Foreskin fibroblast (primary cell): ENCODE measurements at places on chromosomes 6 and 20.

DNA sequence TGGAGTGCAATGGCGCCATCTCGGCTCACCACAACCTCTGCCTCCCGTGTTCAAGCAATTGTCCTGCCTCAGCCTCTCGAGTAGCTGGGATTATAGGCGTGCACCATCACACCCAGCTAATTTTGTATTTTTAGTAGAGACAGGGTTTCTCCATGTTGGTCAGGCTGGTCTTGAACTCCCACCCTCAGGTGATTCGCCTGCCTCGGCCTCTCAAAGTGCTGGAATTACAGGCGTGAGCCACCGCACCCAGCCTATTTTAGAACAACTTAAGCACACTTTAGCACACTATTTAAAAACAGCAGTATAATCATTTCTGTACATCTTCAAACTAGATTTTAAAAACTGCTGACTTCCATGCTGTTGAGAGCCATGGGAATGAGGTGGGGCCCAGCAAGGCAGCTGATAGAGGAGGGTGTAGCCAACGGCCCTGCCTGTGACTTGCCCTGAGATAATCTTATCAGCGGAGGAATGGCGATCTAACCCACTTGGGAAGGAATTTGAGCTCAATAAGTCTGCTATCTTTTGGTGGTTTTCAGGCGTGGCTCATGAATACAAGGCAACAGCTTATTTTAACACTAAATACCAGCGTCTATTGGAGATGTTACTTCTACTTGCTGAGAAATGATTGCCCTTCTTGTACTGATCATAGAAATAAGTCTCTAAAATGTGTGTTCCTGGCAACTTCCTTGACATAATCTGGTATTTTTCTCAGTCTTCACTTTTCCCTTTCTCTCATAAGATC is 12.1 kb downstream of the ZDHHC14 start:
- DNase-seq: no peak

GRCh38 chr6:43435682-43436437 is 8.5 kb downstream of the ABCC10 start:
- DNase-seq: no peak

- no peak for DNase-seq
These were observed 24.9 kb upstream of the EDN1 start for GRCh38 chr6:12265296-12265695.

GRCh38 chr6:11040134-11040533 is 4.0 kb downstream of the ELOVL2 start:
- DNase-seq: no peak

DNA sequence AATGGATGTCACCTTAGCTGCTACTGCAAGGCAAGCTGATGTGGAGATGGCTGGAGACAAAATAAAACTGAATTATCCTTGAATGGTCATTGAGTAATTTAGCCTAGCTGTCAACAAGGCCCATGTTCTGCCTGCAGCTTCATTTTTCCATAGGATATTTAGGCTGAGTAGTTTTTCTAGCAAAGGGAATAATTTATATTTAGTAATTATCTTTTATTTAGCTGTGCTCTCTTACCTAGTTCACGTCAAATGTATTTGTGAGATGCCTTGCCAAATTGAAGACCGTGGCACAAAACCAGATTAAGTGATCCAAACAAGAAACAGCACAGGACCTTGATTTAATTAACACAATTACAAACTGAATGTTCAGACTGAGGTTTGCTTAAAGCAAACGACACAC is 77.4 kb upstream of the CEP162 start:
- no peak for DNase-seq

DNA sequence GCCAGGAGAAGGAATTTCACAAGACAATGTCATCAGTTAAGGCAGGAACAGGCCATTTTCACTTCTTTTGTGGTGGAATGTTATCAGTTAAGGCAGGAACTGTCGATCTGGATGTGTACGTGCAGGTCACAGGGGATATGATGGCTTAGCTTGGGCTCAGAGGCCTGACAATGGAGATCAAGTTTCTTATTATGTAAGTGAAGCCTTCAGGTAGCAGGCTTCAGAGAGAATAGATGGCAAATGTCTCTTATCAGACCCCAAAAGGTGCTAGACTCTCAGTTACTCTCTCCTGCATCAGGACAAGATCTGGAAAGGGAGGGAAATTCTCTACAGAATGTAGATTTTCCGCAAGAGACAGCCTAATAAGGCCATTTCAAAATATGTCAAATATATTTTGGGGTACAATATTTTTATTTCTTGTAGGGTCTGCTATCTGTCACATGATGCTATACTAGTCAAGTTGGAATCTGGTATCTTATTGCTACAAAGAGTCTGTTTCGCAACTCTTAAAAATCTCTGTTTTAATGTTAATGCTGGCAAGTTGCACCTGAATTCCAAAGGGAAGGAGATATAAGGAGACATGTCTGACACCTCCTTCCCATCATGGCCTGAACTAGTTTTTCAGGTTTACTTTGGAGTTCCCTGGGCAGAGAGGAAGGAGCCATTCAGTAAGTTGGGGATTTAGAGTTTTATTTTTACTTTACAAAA is 48.8 kb downstream of the TRDN start:
- DNase-seq: no peak

- no peak for DNase-seq
These were observed 27.2 kb downstream of the IL17F start for GRCh38 chr6:52216932-52217575.

GRCh38 chr20:37282556-37282955 is 6.9 kb upstream of the MANBAL start:
- DNase-seq: peak; percentile 89

- DNase-seq: no peak
These were observed 243.6 kb downstream of the TTLL2 start for GRCh38 chr6:167568407-167569024.

- DNase-seq: peak; percentile 67
These were observed 5.3 kb downstream of the MMP9 start for GRCh38 chr20:46013829-46014516.

DNA sequence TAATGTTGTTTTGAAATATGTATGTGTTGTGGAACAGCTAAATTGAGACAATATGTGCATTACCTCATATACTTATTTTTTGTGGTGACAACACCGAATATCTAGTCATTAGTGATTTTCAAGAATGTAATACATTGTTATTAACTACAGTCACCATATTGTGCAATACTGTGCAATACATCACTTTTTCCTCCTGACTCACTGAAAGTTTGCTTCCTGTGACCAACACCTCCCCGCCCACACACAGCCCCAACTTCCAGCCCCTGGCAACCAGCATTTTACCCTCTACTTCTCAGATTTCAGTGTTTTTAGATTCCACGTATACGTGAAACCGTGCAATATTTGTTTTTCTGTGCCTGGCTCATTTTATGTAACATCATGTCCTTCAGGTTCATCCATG is 627.9 kb downstream of the PRKN start:
- DNase-seq: peak; percentile 95

GRCh38 chr6:43509984-43510826 is at the start of gene LRRC73:
Gene LRRC73 (minus strand): TSS chr6:43510346. CDS start chr6:43509785, 561 bp downstream.
- peak; percentile 84 for DNase-seq

DNA sequence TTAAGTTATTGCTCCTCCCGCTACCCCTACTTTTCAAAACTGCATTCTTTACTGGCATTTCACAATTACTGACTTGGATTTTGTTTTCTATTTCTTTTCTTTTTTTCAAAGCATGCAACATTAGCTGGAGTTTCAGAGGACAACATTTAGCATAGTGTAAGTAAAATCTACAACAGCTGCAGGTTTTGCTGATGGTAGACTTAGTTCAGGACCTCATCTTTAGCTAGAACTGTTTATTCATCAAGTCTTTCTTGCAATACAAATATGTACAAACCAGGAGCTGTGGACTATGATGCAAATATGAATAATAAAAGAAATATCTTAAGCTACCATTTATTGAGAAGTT is 728 bp upstream of the CEP162 start:
- DNase-seq: no peak

- DNase-seq: no peak
These were observed 9.3 kb upstream of the PRR18 start for GRCh38 chr6:166317261-166318212.

- DNase-seq: no peak
These were observed 18.6 kb upstream of the RNF217 start for GRCh38 chr6:124943658-124944057.

- no peak for DNase-seq
These were observed 212.2 kb downstream of the UST start for GRCh38 chr6:148959008-148959407.

GRCh38 chr20:62742550-62742949 is 33.9 kb downstream of the NTSR1 start:
- no peak for DNase-seq

DNA sequence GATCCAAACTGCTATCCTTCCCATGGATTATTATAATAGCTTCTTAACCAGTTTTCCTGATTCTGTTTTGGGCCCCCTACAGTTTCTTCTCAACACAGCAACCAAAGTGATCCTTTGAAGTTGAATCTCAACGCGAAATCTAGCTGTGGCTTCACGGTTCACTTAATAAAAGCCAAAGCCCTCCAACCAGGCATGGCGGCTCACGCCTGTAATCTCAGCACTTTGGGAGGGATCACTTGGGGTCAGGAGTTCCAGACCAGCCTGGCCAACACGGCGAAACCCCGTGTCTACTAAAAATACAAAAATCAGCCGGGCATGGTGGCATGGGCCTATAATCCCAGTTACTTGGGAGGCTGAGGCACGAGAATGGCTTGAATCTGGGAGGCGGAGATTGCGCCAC is 3.3 kb downstream of the RMND1 start:
- no peak for DNase-seq

DNA sequence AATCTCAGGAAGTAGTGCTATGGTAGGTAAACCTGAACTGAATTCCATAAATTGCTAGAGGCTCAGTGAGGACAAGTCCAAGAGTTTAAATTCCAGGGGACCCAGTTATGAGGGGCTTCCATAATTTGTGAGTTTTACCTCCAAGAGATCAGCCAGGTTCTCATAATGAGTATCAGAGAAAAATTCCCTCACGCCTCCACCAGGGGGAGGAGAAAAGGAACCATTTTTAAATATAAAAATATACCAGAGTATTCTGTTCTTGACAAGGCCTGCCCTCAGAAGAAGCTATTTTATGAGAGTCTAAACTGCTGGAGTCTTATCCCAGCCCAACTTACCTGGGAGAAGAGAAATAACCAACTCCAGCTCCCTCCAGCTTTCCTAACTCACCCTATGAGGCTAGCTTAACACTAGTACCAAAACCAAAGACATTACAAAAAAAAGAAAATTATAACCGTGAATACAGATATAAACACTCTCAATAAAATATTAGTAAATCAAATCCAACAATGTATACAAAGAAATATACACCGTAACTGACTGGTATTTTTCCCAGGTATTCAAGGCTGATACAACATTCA is 158.7 kb downstream of the TFAP2A start:
- peak; percentile 60 for DNase-seq

DNA sequence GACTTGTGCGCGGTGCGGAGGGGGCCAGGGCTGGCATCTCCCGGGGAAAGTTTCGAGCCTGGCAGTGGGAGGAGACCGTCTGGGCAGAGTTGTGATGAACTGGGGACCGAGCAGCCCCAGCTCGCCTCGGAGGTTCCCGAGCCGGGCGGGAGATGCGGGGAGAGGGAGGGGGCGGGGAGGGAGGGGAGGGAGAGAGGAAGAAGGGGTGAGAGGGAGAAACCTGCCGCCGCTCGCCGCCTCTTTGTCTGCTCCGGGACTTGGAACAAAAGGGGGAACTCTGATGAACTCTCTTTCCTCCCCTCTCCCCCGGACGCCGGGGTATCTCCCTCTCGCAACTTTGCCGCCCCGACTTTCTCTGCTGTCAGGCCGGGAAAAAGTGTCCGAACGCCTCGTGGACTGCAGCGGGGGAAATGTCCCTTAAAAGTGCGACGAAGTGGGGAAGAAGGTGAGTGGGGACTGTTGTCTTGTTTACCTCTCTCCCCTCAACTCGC is 72.7 kb downstream of the SOX4 start:
- DNase-seq: peak; percentile 18

DNA sequence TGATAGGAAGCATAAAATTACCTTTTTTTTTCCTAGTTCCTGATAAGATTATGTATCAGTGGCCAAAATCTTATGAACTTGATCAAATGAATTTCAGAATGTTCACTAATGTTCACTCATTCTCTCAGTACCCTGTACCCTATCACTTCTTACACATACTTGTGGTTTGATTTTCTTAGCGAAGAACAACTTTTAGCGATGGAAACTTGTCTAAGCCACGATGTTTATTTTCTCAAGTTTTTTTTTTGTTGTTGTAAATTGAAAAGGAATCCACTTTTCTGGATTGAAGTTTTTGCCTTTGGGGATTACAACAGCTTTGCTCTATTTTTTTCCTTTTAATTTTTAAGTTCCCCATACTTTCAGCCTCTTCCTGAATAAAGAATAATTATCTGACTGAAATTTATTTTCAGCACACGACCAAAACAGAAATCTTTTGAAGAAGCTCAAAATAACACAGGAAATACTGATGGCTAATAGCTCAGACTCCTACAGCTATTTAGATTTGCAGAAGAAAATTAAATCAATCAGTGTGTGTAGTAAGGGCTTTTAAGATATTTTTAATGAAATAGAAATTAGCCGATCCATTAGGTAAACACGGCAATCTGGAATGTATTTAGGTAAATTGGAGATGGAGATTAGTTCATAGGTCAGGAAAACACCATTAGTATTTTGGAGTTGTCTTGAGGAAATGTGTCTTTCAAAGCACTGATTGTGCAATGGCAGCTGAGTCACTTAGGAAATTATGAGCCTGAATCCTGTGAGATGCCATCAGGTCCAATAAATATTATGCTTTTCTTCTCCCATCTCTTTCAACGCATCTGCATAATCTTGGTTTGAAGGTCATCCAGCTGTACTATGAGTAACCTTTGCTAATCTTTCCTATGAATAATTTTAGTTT is 217.5 kb downstream of the GJA1 start:
- DNase-seq: peak; percentile 88

GRCh38 chr6:150072201-150072600 is 3.3 kb upstream of the ULBP3 start:
- DNase-seq: peak; percentile 21

- DNase-seq: no peak
These were observed 5.2 kb upstream of the MANEA start for GRCh38 chr6:95572098-95572497.

DNA sequence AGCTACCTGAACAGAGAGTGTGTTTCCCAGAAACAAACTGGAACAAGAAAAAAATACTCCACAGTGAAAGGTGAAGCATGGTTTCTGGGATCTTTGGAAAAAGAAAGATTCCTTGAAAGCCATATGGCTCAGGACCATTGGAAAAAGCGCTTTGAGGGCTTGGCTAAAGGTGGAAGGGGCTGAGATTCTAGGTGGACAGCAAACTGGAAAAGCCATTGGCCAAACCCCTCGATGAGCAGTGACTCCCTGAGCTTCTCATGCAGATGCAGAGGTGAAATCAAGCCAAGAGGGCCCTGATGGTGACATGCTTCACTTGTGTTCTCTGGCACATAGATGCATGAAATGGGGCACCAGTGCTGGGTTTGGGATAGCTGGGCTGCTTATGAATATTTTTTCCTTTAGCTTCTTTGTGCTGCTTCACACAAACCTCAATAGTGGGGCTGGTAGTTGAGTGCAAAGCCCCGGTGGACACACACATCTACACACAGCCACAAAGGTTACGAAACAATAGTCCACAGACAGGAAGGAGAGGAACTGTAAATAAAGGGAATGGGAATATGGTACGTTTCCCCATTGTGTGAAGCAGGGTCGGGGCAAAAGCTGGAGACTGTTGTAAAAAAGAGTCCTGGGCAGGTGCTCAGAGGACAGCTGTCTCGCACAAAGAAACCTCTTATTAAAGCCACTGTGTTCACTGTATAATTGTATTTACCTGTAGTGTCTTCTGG is 117.8 kb downstream of the FOXA2 start:
- DNase-seq: no peak
